Activated CD4-positive, alpha-beta T cell treated with anti-CD3 and anti-CD28 coated beads, Interleukin-2, amount 10 ng/mL, durations not matched to agents 7 days and 5 days (primary cell): ENCODE measurements at places on chromosomes 2 and 18. TPM values are rescaled to one million over a fixed set of nuclear protein-coding genes. Genes with fewer than 3 reads are reported as not detected.

GRCh38 chr2:182586426-182586825 lies 129.6 kb upstream of the DNAJC10 start:
- H3K4me1 ChIP-seq, result no peaks in the 10 kb centered on the region
- no peak overlapping the region for H3K4me3 ChIP-seq
- no peaks in the 10 kb centered on the region for H3K36me3 ChIP-seq
- no peaks in the 10 kb centered on the region for H3K27me3 ChIP-seq
- DNase-seq, result no peak

DNA sequence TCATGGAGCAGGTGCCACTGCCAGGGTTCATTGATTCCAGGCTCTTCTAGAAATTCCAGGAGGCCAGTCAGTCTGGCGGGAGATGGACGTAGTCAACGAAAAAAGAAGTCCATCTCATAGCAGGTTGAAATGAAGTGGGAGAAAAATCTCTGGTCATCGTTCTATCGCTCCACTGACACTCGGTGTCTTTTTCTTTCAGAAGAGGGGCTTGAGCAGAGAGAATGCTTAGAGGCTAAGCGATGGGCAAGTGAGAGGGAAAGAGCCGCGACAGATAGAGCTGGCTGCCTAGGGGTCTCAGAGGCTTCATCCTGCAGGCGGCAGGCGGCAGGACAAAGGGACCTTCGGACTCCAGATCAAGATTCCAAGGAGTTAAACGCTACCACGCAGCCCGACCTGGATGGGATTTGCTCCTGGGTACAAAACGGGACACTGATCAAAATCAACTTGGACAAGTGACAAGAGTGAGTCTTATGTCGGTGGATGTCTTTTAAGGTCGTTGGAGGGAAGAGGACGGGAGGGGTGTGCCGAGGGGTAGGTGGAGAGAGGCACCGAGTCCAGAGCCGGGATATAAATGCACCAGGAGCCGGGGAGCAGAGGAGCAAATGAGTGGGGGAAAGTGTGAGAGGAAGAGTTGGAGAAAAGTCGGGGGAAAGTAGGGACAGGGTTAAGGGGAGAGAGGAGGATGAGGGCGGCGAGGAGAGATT lies 677 bp upstream of the TMEM178A start:
- peak overlapping the region; percentile 42 for H3K4me3 ChIP-seq
- H3K4me1 ChIP-seq, result peaks cover 11% of the 10 kb centered on the region
- DNase-seq, result no peak
- no peaks in the 10 kb centered on the region for H3K36me3 ChIP-seq
- H3K27ac ChIP-seq, result no peak overlapping the region

GRCh38 chr2:176138526-176138922 lies 9.0 kb downstream of the HOXD8 start:
- H3K27ac ChIP-seq, result no peak overlapping the region
- H3K4me3 ChIP-seq, result no peak overlapping the region
- H3K4me1 ChIP-seq, result peaks cover 30% of the 10 kb centered on the region

DNA sequence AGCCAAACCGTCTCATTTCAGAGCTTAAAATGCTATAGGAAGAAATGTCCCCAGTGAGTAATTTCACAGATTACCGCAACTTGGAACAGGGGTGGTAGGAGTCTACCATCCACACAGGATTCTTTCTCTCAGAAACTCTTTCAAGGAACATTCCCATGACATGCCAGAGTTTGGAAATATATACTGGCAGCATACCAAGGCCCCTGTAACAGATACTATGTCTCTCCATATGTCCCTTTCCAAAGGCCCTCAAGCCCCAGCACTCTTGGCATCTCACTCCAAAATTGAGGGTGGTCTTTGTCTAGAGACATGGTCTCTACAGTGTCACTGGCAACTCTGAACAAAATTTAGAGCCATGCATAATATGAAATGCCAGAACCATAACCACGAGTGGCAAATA lies 11.0 kb downstream of the FIGLA start:
- H3K27me3 ChIP-seq, result peaks cover 41% of the 10 kb centered on the region
- H3K4me3 ChIP-seq, result no peak overlapping the region
- no peak for DNase-seq
- H3K27ac ChIP-seq, result no peak overlapping the region
- no peaks in the 10 kb centered on the region for H3K36me3 ChIP-seq

DNA sequence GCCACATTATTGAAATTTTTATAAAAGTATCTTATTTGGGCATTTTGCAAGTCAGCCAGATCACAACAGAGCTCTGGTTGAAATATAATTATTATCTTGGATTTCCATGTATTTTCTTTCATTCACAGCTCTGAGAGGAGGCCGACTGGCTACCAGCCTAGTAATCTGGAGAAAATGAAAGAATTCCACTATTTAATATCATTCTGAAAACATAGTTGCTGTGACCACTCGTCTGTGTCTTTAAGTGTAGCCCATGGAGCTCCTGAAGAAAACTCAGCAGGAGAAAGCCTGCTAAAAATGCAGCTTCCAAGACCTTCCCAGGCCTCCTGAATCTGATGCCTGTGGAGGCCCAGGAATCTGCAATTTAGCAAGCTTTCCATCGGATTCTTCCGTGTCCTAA lies 114.7 kb downstream of the SH3BP4 start:
- peaks cover 12% of the 10 kb centered on the region for H3K27me3 ChIP-seq
- no peaks in the 10 kb centered on the region for H3K4me1 ChIP-seq
- H3K36me3 ChIP-seq, result no peaks in the 10 kb centered on the region
- H3K27ac ChIP-seq, result no peak overlapping the region
- no peak for DNase-seq
- H3K4me3 ChIP-seq, result no peak overlapping the region

DNA sequence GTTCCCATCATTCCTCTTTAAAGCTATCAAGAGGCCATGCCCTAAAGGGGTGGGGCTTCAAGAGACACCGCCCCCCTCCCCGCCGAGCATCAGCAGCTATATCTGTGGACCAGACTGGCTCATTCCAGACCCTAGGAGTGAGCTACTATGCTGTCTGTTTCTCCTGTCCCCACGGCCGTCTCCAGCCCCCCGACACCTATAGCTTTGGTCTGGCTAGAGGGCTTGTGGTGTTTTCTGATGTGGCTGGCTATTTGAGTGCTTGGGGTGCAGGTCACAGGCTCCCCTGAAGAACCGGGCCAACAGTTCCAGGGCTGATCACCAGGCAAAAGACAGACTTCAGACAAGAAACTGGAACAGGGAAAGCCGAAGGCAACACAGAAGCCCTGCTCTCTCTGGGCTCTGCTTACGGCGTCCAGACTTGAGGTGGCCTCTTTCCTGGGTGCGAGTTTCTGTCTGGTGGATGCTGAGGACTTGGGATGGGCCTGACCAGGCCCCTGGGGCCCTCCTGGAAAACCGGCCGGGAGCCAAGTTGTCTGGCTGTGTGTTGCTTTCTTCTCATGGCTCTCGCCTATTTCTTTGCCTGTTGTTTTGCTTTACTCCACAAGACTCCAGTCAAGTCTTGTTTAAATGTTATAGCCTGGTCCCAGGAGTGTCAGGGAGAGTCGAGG lies 83.6 kb downstream of the KLHL29 start:
- H3K4me3 ChIP-seq, result no peak overlapping the region
- H3K27ac ChIP-seq, result no peak overlapping the region
- H3K4me1 ChIP-seq, result no peaks in the 10 kb centered on the region
- no peak for DNase-seq

DNA sequence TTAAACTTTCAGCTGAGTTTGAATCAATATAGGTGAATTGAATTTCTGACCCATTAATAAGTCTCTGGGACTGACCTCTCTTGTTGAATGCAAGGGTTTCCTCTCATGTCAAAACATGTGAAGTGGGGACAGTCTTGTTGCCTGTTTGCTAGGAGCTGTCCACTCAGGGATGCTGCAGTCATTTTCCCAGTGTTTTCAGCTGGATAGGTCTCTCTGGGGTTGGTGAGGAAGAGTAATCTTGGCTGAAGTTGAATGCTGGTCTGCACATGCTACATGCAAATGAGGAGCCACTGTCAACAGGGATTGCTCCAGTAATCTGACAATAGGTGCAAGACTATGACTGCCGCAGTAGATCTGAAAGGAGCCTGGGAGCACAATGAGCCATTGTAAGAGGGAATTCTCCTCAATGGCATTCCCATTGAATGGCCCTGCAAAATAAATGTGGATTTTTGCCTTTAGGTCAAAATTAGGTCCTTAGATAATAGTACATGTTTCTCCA lies 34.1 kb upstream of the IL1RL1 start:
- no peak for DNase-seq
- H3K27me3 ChIP-seq, result no peaks in the 10 kb centered on the region
- H3K4me3 ChIP-seq, result peak overlapping the region; percentile 23

DNA sequence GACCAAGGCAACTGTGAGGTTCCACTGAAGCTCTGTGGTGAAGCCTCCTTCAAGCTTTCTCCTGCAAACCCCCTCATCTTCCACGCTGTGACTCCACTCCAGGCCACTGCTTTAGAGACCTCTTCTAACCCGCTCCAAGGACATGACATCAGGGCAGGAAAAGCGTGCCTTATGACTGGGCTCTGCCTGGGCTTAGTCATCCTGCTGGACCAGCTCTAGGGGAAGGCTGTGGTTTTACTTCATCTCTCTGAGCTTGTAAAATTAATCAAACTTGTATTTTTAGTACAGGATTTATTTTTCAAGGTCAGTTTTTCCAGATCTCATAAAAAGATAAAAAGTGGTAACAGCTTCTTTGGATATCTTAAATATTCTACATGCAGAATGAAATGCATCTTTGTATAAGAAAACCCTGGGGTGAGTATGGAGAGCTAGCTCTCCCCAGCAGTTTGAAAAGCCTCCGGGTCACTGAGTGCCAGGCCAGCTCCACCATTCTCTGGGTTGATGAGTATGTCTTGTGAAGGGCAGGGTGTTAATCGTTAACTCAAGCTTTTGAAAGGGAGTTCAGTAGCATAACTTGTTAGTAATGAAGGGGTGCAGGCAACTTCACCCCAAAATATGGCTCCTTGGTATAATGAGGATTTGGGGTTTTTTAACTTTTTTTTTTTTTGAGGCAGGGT lies 33.1 kb upstream of the YPEL5 start:
- no peak overlapping the region for H3K4me3 ChIP-seq

DNA sequence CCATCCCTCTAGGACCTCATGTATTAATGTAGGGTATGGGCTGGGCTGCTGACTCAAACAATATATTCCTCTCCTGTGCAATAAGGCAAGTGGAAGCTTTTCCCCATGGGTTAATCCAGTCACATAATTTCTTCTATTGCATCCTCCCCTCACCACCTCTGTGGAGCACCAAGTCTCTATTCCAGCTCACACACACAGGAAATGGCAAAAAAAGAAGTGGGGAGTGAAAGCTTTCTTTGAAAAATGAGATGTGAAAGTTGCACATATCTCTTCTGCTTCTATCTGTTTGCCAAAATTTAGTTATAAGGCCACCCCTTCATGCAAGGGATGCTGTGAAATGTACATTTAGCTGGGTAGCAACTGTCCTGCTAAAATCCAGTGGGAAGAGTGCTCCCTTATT lies 121.3 kb downstream of the CDC42EP3 start:
- DNase-seq, result no peak
- no peaks in the 10 kb centered on the region for H3K27me3 ChIP-seq
- no peak overlapping the region for H3K27ac ChIP-seq
- H3K36me3 ChIP-seq, result peaks cover 4% of the 10 kb centered on the region
- H3K4me3 ChIP-seq, result no peak overlapping the region

GRCh38 chr2:126849991-126850535 lies 48.6 kb upstream of the TEX51 start:
- no peaks in the 10 kb centered on the region for H3K36me3 ChIP-seq
- H3K4me1 ChIP-seq, result no peaks in the 10 kb centered on the region
- H3K4me3 ChIP-seq, result no peak overlapping the region
- no peak for DNase-seq
- H3K27me3 ChIP-seq, result peaks cover 1% of the 10 kb centered on the region
- no peak overlapping the region for H3K27ac ChIP-seq

DNA sequence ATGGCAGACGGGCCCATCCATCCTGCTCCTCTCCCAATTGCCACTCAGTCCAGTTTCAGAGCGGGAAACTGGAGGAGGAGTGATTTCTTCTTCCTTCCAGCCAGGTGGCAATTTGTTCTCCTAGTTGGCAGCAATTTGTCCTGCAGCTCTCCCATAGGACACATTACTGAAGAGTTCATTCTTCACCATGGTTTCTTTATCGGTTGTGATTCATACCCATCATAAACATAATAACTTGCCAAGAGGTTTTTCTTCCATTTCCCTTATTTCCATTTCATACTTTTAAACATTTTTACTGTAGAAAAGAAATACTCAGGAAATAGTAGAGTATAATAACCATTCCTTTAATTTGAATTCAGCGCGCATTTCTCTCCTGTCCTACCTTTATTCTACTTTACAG lies 377.9 kb upstream of the RAB12 start:
- H3K4me3 ChIP-seq, result no peak overlapping the region
- no peak overlapping the region for H3K27ac ChIP-seq
- DNase-seq, result no peak
- no peaks in the 10 kb centered on the region for H3K27me3 ChIP-seq

GRCh38 chr2:136373841-136374240 lies 255.9 kb upstream of the CXCR4 start:
- no peak overlapping the region for H3K4me3 ChIP-seq
- peaks cover 6% of the 10 kb centered on the region for H3K27me3 ChIP-seq
- H3K4me1 ChIP-seq, result peaks cover 48% of the 10 kb centered on the region
- no peak for DNase-seq
- H3K27ac ChIP-seq, result no peak overlapping the region

DNA sequence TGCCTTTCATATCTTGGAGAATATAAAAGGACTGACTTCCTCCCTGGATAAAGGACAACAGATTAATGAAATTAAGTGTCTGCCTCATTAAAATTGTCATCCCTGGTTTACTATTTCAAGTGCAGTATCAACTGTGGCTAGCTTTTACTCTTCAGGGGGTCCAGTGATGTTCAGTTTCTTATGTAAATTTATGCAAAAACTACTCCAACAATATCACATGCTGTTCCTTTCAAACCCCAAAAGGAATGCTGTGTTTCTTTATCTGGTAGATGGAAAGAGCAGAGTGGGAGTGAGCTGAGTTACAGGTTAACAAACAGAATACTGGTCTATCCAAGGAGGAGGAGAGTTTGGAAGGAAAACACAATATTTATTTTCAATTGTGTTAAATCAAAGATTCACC lies 283.7 kb upstream of the VWC2L start:
- DNase-seq, result no peak
- H3K36me3 ChIP-seq, result no peaks in the 10 kb centered on the region
- H3K4me3 ChIP-seq, result no peak overlapping the region
- H3K27me3 ChIP-seq, result no peaks in the 10 kb centered on the region
- H3K27ac ChIP-seq, result no peak overlapping the region

DNA sequence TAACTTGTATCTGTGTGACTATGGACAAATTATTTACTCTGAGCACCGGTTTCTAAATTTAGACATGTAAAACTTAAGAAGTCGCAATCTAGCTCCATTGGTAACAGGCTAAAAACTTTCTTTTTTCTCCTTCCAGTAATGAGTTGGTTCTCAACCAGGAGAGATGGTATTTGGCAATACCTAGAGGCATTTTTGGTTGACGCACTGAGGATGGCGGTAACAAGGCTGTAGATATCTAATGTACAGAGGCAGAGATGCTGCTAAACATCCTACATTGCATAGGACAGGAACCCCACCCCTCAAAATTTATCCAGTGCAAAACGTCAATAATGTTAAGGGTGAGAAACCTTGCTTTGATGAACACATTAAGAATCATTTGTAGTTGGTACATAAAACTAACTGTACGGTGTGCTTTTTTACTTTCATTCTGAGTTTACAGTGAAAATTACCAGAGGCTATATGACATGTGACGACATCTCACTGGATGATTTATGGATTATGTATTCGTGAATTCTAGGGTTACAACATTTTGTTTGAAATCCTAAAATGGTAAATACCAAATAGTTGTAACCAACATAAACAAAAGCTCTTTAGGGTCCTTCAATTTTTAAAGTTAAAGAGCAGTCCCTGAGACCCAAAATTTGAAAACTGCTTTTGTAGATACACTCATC lies 91.3 kb downstream of the TLK1 start:
- H3K4me1 ChIP-seq, result peaks cover 2% of the 10 kb centered on the region
- peaks cover 39% of the 10 kb centered on the region for H3K36me3 ChIP-seq
- no peak overlapping the region for H3K4me3 ChIP-seq
- DNase-seq, result no peak

The SH3RF3 gene
- total RNA-seq, result 0.17 TPM

The SLC14A1 gene
- 8.7 TPM for total RNA-seq

The TSPYL6 gene
- not detected for total RNA-seq

The NCOA1 gene
- total RNA-seq, result 18.4 TPM

The IGFBP5 gene
- not detected for total RNA-seq
